Chondrocyte (in vitro differentiated cells): ENCODE measurements at places on chromosomes 13 and 19. TPM values are rescaled to one million over a fixed set of nuclear protein-coding genes. Genes with fewer than 3 reads are reported as not detected.

Gene FAM32A
- 64.9 to 72.4 TPM (median 68.6 TPM) in 3 replicates for total RNA-seq

Gene LYPD3
- total RNA-seq = 0.39 to 1.0 TPM (median 0.59 TPM) in 3 replicates

Gene SIGLEC6
- not detected in 3 replicates for total RNA-seq

Gene GIPR
- 0.41 to 2.4 TPM (median 1.3 TPM) in 3 replicates for total RNA-seq

Gene HRC
- total RNA-seq = not detected in 3 replicates

Gene WASF3
- total RNA-seq = 18.5 to 24.9 TPM (median 23.6 TPM) in 3 replicates

Gene FAM216B
- not detected in 3 replicates for total RNA-seq

Gene STARD13
- 37.6 to 57.8 TPM (median 41.0 TPM) in 3 replicates for total RNA-seq

Gene DIRAS1
- 14.1 to 20.9 TPM (median 20.2 TPM) in 3 replicates for total RNA-seq

Gene ZNF835
- not detected in 3 replicates for total RNA-seq

Gene ONECUT3
- not detected in 3 replicates for total RNA-seq

Gene PRR20E
- total RNA-seq = not detected in 3 replicates

Gene TUBGCP3
- 16.3 to 32.4 TPM (median 18.5 TPM) in 3 replicates for total RNA-seq

Gene ZNF723
- not detected in 3 replicates for total RNA-seq

Gene PCDH8
- total RNA-seq = not detected in 3 replicates
